ENCODE measurements at places on chromosomes 5 and 9.

- DNase-seq, result no peak
Measured at GRCh38 chr5:107359033-107359915, 311.5 kb downstream of the EFNA5 start.

GRCh38 chr9:99167119-99167518 is 54.6 kb downstream of the ALG2 start:
- no peak for DNase-seq

DNA sequence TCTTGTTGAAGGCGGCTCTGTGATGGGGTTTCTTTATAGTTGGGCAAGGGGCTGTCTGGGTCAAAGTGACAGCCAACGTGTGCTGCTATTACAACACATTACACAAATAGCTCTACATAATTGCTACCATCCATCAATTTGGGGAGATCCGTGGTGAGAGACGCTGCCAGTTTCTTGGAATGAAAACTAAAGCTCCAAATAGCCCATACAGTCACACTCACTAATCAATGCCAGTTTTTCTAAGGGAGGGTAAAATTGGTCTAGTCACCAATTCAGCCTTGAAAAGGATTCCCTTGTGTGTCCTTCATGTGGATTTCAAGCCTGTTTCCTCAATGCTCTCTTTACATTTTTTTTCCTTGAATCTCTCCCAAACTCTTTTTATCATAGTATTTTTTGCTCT is 343.3 kb upstream of the KLF4 start:
- no peak for DNase-seq

- no peak for DNase-seq
Measured at GRCh38 chr9:128819716-128820664, 1.7 kb downstream of the ENDOG start.

GRCh38 chr5:74262544-74263207 is 377.9 kb downstream of the ENC1 start:
- DNase-seq, result no peak

DNA sequence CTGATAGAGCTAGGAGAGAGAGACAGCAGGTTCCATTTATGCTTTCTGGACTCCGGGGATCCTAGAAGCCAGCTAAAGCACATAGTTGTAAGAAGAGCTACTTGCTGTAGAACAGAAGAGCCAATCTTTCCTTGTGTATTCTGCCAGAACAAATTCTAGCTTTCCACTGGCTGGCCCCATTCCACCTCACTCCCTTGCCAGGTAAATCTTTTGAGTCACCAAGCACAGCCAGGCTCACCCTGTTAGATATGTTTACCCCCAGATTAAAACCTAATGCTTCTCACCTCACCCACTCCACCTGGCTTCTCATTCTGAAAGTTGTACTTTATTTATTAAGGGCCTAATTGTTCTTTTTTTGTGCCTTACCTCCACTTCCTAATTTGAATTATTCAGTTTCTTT is 48.9 kb upstream of the CHD1 start:
- no peak for DNase-seq

- no peak for DNase-seq
Measured at GRCh38 chr9:75235632-75236031, 147.3 kb downstream of the OSTF1 start.

GRCh38 chr5:32726086-32726557 is 15.0 kb downstream of the NPR3 start:
- DNase-seq, result no peak

- DNase-seq, result no peak
Measured at GRCh38 chr5:172605466-172605865, 35.6 kb upstream of the NEURL1B start.

- no peak for DNase-seq
Measured at GRCh38 chr9:2663461-2664173, 42.0 kb downstream of the VLDLR start.

DNA sequence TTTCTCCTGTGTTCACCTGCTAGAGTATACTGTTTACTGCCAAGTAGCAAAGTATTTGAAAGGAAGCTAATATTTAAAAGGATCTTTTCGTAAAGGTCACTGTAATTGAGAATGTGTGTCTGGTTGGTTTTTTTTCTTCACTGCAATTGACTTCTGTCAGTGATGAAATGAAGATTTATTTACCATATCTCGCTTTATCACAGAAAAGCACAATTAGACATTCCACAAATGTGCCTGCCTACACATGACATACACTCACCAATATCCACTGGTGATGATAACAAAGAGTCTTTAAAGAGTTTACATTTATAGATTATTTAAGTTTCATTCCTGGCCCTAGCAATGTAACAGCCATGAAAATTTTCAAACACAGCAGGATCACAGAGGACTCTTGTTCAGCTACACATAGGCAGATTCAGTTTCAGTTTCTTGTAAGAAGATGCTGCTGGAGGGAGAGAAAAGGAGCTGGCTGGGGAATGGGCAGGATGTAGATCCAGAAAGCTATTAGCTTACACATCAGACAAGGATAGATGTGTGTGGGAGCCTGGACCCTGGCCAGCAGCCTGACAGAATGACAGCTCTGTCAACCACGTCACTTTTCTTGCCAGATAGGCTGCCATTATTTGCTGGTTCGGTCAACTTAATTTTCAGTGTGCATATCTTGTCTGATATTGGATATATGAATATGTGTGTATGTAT is 104.0 kb downstream of the GDNF start:
- no peak for DNase-seq
